Activated gamma-delta T cell treated with Interleukin-2 at 50 U/mL for 16 hours (primary cell): ENCODE measurements at places on chromosomes 5 and 9.

- DNase-seq, result no peak
Observed at GRCh38 chr9:128280084-128280622, 4.1 kb downstream of the SWI5 start.

- no peak for DNase-seq
Observed at GRCh38 chr9:76629205-76629990, 134.8 kb upstream of the PCA3 start.

DNA sequence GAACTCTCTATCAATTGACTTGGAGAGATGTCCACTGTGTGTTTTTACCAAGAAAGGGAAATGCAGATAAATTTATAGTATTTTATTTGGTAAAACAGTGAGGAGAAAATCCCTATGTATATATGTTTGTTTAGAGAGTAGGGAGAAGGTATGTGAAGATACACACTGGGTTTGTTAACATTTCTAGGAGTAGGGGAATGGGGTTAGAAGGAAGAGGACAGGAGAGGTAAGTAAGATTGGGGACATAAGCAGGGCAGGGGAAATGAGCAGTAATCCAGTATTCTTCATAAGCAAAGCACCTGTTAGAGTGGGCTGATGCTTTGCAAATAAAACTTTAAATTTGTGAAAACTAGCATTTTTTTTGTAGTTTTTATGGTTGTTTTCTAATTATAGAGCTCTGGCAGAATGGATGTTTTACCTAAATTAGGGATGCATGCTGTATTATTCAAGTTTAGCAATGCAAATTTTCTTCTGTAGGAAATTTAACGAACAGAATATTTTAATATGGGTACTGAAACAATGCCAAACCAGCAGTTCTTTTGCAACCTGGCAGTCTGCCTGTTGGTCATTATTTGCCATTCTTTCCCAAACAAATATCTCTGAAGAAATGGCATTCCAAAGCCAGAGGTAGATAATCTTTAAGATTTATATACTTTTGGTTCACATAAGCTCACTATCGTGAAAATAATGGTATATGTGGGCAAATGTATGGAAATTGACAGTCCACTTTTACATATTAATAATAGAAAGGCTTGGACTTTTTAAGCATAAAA, 19.4 kb upstream of the DCP2 start:
- no peak for DNase-seq

GRCh38 chr5:176389135-176390123, 878 bp downstream of the HIGD2A start:
- no peak for DNase-seq

- DNase-seq, result no peak
Observed at GRCh38 chr5:99724732-99725290, 796.0 kb upstream of the CHD1 start.

- DNase-seq, result no peak
Observed at GRCh38 chr5:140214831-140215230, 39.8 kb downstream of the CYSTM1 start.

GRCh38 chr9:126838895-126839294, 21.5 kb upstream of the ZBTB34 start:
- DNase-seq, result no peak

GRCh38 chr5:10215366-10215765, 34.3 kb downstream of the ATPSCKMT start:
- no peak for DNase-seq

DNA sequence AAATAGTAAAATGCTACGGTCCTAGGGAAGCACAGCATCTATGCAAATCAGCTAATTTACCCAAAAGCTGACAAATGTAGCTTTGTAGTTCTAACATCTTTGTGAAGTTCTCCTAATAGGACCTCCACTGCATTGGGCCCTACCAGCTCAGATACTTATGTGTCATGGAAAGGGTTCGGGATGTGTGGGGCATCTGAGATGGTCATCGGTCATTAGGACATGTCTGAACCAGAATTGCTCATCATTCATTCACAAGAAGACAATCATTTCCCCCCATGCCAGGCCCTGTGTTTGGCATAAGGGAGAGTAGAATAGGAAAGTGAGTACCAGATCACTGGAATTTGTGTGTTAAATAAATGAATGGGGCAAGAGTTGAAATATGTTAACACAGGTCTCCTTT, 35.7 kb downstream of the PWWP2A start:
- no peak for DNase-seq

- DNase-seq, result no peak
Observed at GRCh38 chr9:136650648-136651047, 12.1 kb upstream of the EGFL7 start.

DNA sequence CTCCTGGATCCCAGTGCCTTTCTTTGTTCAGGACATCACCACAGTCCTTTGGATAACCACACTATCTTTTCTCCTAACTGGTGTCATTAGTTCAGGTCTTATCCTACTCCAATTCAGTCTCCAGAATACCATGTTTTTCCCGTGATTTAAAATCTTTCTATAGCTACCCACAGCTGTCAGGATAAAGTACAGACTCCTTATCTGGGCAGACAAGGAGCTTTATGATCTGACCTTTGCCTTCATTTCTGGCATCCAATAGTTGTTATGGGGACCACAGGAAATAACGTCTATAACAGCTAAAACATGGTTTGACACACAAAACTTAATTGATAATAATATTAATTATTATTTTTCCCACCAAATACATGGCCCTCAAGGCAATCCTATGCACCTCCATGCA, 125.6 kb downstream of the ARL15 start:
- DNase-seq, result no peak

GRCh38 chr5:138873466-138874221, 1.5 kb downstream of the LRRTM2 start:
- no peak for DNase-seq

DNA sequence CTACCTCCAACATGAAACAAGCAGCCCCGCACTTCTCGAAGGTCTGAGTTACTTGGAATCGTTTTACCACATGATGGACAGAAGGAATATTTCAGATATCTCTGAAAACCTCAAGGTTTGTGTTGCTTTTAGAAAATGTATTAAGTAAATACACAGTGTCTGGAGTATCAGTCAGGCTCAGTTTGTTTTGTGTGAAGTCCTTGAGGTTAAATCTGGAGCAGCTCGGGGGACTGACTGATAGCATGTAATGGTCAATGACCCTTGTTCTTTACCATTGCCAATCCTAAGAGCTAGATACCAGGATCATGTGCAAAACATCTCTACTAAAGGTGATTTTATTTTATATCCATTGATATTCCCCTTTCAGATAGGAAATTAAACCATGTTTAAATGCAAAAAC, 26.9 kb upstream of the LNPEP start:
- DNase-seq, result no peak

GRCh38 chr9:75918154-75918553, 27.7 kb downstream of the PCSK5 start:
- no peak for DNase-seq

GRCh38 chr9:110065532-110065931, 142.4 kb downstream of the C9orf152 start:
- no peak for DNase-seq
